ENCODE measurements at places on chromosomes 5 and 9. TPM values are rescaled to one million over a fixed set of nuclear protein-coding genes. Genes with fewer than 3 reads are reported as not detected.

GRCh38 chr9:34552986-34553385 lies 30.2 kb upstream of the ENHO start:
- DNase-seq, result no peak

DNA sequence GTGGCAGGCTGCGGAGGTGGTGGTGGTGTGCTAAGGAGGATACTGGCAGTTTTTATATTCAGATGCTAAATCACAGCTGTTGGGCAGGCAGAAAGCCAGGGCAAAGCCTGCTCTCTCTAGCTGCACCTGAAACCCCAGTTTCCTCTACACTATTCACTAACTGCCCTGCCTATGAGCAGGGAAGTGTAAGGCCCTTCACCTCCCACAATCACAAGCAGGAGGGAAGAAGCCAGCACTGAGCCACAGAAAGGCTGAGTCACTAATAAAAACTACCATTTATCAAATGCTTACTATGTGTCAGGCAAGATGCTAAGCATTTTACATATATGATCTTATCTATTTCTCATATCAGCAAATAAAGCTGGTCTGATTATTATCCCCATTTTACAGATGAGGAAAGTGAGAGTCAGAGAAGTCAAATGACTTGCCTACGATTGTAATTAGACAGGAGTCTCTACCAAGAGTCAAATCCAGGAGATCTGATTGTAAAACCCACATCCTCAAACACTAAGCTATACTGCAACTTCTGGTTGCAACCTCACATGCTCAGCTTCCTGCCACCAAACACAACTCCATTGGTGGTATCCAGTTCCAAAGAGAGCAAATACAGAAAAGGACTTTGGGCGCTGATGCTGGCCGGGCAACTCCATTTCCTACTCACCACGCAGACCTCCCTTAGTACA lies 17.7 kb upstream of the IL6ST start:
- DNase-seq, result peak; percentile 58

GRCh38 chr5:53259176-53259575 lies 149.6 kb upstream of the MOCS2 start:
- no peak for DNase-seq

The CCL27 gene
- total RNA-seq, result not detected

The AHRR gene
- 51.8 TPM for total RNA-seq

The CTNNA1 gene
- total RNA-seq, result 243 TPM

The HRH2 gene
- total RNA-seq, result 4.4 TPM

- DNase-seq, result no peak
These were observed 499.7 kb downstream of the SLCO4C1 start for GRCh38 chr5:101796427-101796826.

DNA sequence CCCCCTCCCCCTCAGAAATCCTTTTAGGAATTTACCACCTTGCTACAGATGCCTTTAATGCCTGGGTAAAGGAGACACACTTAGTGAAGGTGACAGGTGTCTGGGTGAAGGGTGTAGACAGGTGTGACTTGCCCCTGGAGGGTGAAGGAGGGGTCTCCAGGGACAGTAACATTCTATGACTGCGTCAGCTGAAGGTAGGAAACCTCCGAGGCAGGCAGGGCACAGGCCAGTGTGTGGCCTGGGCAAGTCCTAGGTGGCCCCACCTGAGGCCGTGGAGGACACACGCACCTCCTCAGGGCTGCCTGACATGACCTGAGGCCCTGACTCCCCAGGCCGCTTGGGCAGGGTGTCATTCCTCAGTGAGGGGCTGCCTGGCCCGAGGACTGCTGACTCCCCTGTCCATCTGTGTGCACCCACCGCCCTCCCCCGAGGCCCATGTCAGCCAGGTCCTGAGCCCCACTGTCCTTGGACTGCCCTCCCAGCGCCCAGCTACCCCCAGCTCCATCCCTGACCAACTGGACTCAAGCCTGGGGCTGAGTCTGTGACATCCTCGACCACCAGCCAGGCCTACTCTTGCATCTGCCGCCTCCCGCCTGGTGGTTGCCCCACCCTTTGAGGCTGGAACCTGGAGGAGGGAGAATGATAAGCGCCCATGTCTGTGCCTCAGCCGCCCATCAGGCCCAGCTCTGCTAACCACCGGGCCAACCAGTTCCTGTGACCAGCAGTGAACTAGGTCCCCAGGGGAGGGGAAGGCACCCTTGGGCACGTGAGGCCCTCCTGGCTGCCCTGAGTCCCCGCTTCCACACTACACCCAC lies 18.4 kb downstream of the CARD19 start:
- no peak for DNase-seq

The LCN15 gene
- total RNA-seq, result not detected

The CMYA5 gene
- total RNA-seq, result 0.12 TPM

GRCh38 chr9:110220809-110221208 lies 12.8 kb upstream of the C9orf152 start:
- DNase-seq, result no peak

DNA sequence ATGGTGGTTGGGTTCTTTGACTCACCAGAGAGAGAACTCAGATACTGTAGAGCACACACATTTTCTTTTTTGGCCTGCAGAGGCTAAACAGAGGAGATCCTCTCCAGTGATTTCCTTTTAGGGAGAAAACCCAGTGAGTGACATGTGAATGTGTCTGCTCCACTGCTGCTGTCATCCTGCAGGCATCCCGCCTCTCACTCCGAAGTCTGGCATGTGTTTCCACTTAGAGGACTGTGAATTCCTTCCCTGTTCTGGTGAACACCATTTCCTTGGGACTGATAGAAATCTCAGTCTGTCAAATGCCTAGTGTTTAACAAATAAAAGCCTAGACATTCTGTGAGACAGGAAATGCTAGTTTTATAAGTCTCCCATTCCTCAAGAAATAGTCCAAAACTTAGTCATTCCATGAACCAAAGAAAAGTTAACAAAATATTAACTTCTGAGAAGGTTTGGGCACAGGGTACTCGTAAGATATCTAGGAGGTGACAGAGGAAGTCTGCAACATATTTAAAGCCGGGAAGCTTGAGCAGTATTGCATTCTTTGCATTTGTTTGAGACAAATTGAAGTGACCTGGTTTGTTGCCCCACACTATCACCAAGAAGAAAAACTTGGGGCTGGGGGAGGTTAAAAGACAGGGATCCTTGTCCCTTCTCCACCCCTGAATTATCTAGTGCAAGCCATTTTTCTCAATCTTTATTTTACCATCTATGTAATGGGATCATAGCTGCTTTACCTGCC lies 74.9 kb upstream of the NIPAL4 start:
- peak; percentile 99 for DNase-seq

The SLC36A2 gene
- total RNA-seq, result not detected

DNA sequence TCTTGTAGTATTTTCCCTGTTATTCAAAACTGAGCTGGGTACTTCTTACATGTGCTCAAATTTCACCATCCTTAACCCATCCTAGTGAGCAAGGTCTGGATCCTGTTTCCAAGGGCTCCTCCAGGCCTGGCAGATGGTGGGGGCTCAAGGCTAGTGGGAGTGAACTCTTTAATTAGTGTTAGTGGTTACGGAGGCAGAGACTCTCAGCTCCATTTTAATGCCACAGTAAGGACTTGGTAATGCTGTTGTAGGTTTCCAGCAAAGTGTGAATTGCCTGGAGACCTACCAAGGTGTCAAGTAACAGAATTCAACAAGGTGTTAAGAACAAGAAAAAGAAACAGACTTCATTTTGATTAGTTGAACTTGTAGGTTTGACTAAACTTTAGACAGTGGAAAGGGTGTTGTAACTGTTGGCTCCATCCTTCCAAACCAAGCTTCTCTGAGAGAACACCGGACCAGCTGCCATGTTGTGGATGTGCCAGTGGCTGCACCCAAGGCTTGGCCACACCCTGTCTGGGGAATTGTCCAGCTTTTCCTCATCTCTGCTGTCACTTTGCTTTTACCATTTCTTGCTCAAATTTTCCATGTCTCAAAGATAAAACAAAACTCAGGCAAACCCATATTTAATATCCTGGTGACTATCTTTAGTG lies 98.7 kb downstream of the ADCY2 start:
- no peak for DNase-seq

DNA sequence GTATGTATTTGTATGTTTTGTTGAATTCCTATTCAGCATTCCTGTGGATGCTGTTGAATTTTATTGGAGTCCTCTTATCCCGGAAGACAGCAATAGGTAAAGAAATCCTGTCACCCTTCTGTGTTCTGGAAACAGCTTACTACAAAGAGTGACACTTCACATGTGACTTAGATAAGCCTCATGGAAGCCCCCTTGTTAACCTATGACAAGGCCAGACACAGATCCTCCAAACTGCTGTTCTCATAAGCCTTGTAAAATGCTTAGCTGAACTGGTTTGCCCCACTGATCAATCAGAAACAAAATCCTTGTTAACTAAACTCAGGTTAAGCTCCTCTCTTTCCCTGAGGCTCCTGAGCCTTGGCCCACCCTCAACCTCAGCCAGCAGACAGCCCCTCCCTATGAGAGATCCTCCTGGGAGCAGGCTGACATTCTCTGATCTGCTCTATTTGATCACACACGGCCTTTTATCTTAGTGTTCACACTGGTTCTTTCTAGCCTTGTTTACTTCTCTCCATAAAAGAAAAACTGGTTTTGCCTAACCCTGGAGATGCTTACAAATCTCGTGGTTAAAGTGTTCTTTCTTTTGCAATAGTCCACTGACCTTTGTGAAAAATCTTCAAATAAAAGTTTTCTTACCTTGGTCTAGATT lies 29.4 kb upstream of the ATP6V1G1 start:
- no peak for DNase-seq

- no peak for DNase-seq
These were observed 874.3 kb upstream of the DMAC1 start for GRCh38 chr9:8673830-8674229.

GRCh38 chr5:135691044-135691443 lies 112.3 kb upstream of the CXCL14 start:
- no peak for DNase-seq

The C9orf50 gene
- total RNA-seq, result not detected

- no peak for DNase-seq
These were observed 12.1 kb downstream of the C9orf50 start for GRCh38 chr9:129608561-129609481.

The ACSL6 gene
- total RNA-seq, result not detected

DNA sequence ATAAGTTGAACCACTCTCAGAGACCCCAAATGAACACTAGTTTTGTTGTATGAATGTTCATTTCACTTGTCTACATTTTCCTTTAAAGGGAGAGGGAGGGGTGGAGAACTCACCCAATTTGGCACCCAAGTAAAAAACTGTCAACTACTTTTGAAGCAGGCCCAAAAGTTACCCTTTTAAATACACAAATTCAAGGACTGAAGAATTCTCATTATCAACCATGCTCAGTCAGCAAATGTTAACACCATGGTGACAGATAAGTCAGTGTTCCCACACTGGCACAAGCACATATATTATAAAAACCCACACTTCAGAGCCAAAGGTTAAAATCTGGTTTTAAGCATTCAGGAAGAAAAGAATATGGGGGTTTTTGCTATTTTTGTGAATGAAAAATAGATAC lies 31.6 kb downstream of the CSNK1A1 start:
- no peak for DNase-seq

DNA sequence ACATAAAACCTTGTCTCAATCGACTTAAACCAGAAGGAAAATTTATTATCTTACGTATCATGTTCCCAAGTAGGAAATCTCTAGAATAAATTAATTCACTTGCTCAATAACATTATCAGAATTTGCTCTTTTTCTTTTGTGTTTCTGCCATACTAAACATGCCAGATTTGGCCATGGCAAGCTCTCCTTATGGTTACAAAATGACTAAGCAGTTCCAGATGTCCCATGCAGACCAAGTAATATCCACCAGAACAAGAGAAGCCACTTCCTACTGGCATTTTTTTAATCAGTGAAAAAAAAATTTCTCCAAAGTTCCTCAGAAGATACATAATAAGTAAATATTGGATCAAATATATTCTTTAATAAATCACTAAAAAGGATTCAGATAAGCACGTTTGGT lies 25.2 kb upstream of the ADAMTS6 start:
- peak; percentile 69 for DNase-seq

DNA sequence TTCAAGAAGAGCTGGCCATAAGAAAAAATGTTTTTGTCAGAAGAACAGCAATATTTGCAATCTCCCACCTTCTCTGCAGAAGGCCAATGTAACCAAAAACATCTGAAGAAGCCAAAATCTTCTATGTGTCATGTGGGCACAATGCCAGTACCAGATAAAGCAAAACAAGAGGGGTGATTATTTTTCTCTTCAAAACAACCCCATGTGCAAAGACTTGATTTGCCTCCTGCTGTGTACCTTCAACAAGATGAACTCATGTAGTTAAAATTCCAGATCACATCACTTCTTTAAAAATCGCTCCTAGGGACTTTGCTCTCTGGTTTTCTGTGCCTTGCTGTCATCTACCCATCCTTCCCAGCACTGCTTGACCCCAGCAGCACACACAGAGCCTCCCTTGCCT lies 134.0 kb upstream of the MAP3K1 start:
- DNase-seq, result peak; percentile 26

- DNase-seq, result peak; percentile 4
These were observed 120.2 kb upstream of the GRHPR start for GRCh38 chr9:37302277-37302676.

The TCF7 gene
- 12.3 TPM for total RNA-seq

DNA sequence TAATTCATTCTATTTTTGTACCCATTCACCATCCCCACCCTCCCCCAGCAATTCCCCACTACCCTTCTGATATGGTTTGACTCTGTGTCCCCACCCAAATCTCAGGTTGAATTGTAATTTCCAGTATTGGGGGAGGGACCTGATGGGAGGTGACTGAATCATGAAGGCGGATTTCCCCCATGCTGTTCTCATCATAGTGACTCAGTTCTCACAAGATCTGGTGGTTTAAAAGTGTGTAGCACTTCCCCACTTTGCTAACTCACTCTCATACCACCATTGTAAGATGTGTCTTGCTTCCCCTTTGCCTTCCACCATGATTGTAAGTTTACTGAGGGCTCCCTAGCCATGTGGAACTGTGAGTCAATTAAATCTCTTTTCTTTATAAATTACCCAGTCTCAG lies 25.9 kb upstream of the TESK1 start:
- DNase-seq, result no peak

All from RPMI7951 (cell line).